Progenitor cell of endocrine pancreas (in vitro differentiated cells): ENCODE measurements at places on chromosomes 5 and 9.

DNA sequence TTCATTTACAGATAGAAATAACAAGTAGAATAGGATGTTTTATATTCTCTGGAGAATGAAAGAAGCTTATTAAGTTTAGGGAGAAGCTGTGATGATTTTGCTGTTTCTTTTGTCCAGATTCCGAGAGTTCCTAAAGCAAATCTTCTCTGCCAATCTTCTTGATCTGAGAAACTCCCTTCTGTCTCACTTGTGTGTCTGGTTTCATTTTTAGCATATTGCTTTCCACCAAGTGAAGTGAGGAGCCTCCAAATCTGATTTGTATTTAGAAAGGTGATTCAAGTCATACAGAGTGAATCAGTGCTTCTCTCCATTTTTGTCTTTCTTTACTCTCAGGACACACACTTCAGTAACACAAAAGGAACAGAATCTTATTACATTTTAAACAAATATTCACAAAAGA is 48.4 kb downstream of the STX17 start:
- DNase-seq = no peak

DNA sequence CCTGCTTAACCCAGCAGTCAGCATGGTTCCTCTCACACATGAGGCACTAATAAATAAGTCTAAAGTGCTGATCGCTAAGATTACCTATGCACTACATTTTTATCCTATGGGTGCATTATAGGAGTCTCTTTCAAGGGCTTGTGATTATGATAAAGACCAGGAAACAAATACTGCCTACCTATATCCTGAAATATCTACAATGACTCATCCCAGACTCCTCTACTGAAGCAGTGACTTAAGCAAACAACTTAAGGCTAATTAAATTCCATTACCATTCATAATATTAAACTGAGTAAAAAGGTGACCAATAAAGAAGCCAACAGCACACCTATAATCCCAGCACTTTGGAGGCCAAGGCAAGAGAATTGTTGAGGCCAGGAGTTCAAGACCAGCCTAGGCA is 338.4 kb downstream of the DNAH5 start:
- no peak for DNase-seq

GRCh38 chr9:72476617-72477437 is 44.6 kb upstream of the TMC1 start:
- DNase-seq = no peak

DNA sequence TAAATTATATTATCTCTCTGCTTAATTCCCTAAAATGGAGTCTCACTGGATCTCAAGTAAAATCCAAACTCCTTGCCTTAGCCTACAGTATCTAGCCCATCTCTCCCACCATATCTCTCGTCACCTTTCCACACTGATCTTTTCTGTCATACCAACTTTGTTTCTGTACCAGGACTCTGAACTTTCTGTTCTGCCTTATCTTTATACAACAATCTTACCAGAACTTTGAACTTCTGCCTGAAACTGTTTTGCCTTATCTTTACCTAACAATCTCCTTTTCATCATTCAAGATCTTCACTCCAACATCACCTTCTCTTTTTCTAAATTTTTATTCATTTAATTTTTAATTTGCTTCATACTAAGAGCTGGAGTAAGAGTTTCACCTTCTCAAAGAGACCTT is 139.0 kb downstream of the CPLANE1 start:
- no peak for DNase-seq

DNA sequence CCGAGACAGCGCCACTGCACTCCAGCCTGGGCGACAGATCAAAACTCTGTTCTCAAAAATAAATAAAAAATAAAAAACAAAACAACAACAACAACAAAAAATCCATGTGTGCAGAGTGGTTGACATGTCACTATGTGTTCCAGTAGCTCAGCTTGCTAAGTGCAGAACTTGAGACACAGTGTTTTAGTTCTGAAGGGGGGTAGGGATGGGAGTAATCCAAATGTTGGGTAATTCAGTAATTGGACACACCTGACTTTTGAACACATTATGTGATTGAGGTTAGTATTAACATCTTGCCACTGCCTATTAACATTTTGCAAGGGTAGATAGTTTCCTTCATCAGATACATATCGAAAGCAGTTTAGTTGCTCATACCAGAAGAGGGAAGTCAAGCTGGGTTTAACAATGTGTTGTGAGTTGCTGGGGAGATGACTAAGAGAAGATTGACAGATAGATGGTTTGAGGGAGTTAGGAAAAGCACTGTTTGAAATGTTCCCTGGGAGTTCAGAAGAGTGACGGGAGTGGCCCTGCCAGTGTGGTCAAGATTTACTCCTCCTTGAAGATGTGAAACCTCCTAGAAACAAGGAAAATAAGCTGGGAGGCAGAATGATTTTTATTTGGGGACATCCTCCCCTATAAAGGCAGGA is 928 bp downstream of the HACD4 start:
- no peak for DNase-seq

DNA sequence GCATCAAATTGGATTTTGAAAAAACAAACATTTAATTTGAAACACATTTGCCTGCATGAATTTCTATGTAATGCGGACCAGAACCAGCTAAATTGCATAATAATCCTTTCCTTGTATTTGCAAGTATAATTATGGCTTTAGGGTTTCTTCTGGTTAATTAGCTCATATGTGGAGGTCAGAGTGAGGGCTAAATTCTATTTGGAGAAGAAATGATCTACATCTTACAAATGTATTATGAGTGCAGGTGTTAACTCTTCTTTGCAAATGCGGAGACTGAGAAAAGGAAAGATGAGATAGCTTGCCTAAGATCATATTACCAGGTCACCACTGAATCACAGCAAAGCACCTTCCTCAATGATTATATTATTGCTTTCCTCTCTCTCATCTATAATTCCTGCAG is 194.7 kb downstream of the CDH9 start:
- DNase-seq = no peak

DNA sequence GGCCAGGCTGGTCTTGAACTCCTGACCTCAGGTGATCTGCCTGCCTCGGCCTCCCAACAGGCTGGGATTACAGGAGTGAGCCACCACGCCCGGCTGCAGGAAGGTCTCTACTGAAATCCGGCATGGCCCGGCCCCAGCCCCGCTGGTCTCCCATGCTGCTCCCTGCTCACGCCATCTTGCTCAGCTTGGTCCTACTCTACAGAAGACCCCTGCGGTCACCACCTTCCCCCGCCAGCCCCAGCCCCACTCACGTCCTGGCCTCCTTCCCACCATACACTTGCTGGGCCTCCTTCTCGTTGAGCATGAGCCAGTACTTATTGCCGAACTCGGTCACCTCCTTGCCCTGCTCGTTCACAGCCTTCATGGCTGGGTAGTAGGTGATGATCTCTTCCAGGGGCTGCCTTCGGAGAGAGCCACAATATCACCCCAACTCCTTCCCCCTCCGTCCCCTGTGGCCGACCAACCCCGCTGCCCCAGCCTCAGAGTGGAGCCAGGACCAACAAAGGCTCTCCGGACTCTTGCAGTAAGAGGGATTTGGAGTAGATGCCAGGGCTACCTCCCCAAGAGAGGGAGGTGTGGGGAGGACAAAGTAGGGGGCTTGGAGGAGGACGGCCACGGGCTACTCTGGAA is 4.0 kb downstream of the PTGES2 start:
- DNase-seq = no peak

DNA sequence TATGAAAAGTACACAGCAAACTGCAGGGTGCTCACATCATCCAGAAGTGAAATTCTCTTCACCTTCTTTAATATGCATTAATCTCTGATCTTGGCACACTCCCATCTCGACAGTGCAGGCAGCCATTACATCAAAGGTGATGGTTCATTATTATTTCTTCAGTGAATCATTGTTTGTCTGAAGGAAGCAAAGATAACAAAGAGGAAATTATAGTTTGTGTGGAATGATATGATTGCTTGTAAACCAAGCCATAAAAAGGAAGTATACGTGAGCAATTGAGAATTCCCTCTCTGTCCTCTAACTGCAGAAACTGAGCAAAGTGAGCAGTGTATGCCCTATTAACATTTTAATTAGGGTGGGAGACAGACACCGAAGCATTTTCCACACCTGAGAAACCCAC is 171.6 kb upstream of the PPP1R2B start:
- DNase-seq = no peak

- no peak for DNase-seq
These were observed 5.1 kb downstream of the B4GALT7 start for GRCh38 chr5:177605078-177605477.

DNA sequence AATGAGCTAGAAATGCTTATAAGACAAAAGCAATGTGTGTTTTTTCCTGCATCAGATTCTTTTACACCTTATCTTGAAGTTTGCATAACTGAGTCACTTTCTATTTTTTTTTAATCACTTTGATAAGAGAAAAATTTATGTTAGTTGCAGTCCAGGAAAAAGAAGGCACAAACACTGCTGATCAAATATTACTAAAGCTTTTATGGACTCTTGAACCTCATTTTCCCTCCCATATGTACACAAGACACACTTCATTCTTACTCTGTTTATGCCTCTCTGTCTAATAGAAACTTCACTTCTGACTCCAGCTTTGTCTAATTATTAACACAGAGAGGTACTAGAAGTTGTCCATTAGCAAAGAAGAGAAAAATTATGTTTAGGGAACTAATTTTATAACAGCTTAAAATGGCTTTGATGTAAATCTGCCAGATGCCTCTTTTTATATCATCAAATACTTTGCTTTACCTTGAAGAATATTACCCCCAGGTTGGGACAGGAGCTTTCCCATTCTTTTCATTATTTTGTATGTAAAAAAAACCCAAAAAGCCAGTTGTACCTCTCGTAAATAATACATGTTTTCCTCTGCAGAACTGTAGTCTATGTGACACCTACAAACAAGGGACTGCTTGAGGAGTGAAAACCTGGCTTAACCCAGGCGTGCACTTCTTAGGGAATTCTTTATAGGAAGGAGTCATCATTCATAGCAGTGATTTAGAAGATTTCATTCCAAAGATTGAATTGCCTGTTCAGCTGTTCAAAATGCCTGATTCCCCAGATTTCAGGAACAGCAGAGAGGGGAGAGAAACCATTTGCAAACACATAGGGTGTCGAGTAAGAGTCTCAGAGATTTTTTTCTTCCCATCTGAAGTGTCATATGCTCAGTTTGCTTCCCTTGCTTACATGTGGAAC is 72.6 kb downstream of the DAPK1 start:
- DNase-seq = no peak

DNA sequence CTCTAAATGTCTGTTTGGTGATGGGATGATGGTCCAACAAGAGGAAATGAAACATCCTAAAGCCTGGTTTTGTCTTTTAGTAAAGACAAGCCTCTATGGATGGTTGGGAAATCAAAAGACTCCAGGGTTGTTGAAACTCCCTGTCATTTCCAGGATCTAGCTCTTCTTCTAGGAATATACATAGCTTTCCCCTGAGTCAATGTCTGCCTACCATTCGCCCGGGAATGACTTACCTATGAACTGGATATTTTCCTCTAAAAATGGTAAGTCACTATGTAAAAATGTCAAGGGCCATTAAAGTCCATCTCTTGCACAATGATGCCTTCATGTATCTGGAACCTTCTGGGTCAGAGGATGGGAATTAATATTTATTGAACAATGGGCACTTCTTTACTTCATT is 11.1 kb upstream of the KIF12 start:
- no peak for DNase-seq

DNA sequence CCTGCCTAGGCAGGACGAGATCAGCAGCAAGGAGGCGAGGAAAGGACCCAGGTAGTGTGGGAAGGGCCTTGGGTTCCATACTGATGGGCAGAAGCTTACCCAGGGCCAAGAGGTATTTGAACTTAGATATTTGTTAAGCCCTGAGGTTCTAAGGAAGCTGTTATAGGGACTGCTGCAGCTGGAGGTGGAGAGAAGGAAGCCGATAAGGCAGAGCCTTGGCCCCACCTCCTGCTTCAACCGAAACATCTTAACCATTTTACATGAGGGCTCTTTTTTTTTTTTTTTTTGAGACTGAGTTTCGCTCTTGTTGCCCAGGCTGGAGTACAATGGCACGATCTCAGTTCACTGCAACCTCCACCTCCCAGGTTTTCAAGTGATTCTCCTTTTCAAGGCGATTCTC is 8.6 kb upstream of the AQP3 start:
- DNase-seq = no peak

- DNase-seq = no peak
These were observed 82.3 kb upstream of the FREM1 start for GRCh38 chr9:14992516-14992915.

GRCh38 chr5:43033841-43034590 is 6.1 kb downstream of the ANXA2R start:
- DNase-seq = no peak

GRCh38 chr9:128101690-128102089 is 25.8 kb downstream of the PTGES2 start:
- no peak for DNase-seq

GRCh38 chr5:92494508-92494907 is 1086.5 kb downstream of the NR2F1-AS1 start:
- DNase-seq = no peak
